ENCODE measurements at places on chromosomes 3 and 15. TPM values are rescaled to one million over a fixed set of nuclear protein-coding genes. Genes with fewer than 3 reads are reported as not detected.

The AADAC gene
- total RNA-seq: not detected

The KBTBD13 gene
- total RNA-seq: not detected

The ADAMTSL3 gene
- total RNA-seq: not detected

The ANKRD34C gene
- not detected for total RNA-seq

The CD86 gene
- 1.9 TPM for total RNA-seq

The OR5K2 gene
- not detected for total RNA-seq

The TRPM1 gene
- total RNA-seq: not detected

Data from activated CD4-positive, alpha-beta T cell treated with anti-CD3 and anti-CD28 coated beads, Interleukin-2, amount 10 ng/mL, durations not matched to agents 7 days and 5 days (primary cell).